PC-3 (cell line): ENCODE measurements at places on chromosomes 4 and X.

GRCh38 chr4:53959343-53960120 lies 104.9 kb downstream of the CHIC2 start:
- DNase-seq = no peak

GRCh38 chr4:56633486-56633885 lies 47.6 kb downstream of the HOPX start:
- peak; percentile 76 for DNase-seq

DNA sequence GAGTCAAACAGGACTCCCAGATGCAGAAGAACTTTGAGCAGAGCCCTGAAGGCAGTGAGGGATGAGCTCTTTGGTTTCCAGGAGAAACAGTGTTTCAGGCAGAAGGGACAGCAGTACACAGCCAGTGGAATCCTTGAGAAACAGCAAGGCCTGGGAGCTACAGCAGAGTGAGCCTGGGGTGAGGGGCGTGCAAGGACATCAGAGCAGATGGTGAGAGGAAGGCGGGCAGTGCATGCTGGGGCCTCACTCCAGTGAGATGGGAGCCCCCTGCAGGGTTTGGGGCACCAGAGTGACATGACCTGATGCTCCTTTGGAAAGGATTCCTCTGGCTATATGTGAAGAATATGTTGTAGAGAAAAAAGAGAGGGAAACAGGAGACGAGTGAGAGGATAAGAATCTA lies 98.1 kb upstream of the EGFL6 start:
- DNase-seq = no peak

GRCh38 chrX:2691543-2692220 lies 587 bp downstream of the CD99 start:
- DNase-seq = peak; percentile 46

GRCh38 chr4:1572010-1572385 lies 112.1 kb downstream of the FAM53A start:
- no peak for DNase-seq

DNA sequence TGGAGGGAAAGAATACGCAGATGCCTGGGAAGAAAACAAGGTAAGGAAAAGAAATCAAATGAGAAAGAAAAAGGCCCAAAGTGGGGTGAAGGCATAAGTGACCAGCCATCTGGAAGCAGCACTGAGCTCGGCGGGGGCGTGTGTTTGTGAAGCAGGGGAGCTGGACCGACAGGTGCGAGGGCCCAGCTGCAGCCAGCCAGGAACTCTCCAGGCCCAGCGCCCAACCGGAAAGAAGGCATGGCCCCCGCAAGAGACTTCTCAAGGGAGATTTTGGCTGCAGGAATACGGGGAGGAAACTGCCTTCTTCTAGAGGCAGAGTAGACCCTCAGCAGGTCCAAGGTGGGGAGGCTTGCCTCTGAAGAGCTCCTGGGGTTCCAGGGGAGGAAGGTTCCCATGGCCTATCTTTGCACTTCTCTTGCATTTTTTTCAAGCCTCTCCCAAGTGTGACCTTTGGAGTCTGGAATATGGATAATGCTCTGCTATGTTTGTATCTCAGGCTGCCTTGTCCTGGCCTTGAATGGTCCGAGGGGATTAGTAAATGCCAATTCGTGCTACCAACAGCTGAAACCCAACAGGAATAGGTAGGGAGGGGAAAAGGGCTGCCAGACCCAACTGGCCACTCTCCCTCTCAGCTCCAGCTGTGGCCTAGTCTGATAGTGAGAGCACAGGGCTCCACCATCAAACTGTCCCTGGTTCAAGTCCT lies 10.8 kb upstream of the CITED1 start:
- DNase-seq = no peak

DNA sequence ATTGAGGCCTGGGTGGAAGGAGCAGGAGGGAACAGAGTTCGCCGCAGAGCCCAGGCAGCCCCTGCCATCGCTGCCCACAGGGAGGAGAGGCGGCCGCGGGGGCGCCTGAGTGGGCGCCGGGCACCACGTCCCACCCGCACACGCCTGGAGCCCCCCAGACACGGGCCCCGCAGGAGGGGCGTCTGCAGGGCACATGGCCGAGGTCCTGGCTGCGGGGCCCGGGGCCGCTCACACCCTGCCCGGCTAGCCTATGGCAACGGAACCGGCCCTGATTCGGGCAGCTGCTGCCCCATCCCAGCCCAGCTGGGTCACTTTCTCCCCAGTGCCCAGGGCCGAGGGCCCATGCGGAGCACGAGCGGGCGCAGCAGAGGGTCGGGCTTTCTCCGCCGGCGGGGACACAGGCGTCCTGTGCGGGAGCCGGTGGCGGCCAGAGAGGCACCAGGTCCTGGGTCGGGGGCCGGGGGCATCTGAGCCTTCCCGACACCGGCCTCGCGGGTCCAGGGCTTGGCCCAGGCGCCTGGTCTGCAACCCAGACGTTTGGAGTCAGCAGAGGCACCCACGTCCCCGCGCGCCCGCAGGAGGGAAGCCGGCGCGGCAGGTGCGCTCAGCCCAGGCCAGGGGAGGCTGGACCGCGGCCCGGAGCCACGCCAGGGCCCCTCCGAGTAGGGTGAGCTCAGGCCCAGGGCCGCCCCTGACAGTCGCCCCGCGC lies 91.2 kb downstream of the FAM53A start:
- no peak for DNase-seq

DNA sequence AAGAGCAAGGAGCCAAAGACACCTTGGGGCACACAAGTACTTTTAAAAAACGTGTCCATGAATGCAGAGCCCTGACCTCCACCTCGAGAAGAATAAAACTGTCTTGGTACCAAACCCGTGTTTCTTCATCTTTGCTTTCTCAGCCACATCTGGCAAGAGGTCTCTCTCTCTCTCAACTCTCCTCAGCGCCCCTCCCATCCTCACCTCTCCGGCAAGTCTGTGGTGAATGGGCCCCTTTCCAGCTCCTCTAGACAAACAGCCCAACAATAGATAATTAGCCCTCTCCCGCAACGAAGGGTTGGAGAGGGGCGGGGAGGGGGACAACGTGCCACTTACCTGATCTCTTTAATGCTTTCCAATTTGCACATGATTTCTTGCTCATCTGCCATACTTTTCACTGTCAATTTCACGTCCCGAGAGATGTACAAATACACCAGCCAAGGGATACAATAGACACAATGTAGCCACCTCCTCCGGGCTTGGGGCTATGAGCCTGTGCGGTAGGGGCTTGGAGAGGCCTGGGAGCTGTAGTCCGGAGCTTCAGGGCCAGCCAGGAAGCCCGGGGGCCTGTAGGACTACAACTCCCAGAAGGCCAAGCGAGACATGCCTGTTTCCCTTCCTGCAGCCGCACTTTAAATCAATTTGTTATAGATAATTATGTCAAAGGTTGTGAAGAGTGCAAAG lies at the start of gene ZC4H2:
Gene ZC4H2, minus strand, starts transcription at position 462 of the 684 bp plus-strand sequence. Its CDS starts 73 bp downstream, at position 389.
- peak; percentile 80 for DNase-seq

DNA sequence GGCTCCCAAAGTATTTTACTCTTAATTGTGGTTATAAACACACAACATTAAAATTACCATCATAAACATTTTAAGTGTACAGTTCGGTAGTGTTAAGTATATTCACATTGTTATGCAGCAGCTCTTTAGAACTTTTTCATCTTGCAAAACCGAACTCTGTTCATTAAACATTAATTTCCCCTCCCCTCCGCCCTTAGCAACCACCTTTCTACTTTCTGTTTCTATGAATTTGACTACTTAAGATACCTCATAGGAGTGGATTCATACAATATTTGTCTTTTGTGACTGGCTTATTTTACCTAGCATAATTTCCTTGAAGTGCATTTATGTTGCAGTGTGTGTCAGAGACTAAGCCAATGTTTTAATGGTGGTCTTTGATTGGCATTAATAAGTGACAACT lies 32.6 kb downstream of the IL13RA1 start:
- no peak for DNase-seq

GRCh38 chrX:17706676-17707075 lies 30.6 kb upstream of the SCML1 start:
- peak; percentile 43 for DNase-seq

- DNase-seq = no peak
Measured at GRCh38 chr4:155564880-155565279, 101.8 kb upstream of the GUCY1A1 start.

GRCh38 chr4:87738483-87738882 lies 60.9 kb upstream of the IBSP start:
- no peak for DNase-seq

DNA sequence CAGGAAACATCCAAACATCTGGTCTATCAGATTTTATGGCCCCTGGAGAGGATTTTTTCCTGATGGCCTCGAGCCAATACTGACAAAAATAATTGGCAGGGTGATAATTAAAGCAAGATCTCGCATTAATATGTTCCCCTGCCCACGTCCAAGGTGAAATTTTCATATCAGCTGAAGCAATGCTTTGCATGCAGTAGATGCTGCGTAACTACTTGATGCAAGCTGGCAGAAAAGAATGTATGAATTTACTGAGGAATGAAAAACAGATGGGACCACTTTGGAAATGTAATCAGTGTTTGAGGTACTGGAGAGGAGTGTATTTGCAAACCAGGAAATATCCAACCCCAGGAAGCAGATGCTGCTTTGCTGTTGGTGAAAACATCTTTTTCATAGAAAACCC lies 36.8 kb upstream of the REST start:
- DNase-seq = no peak

- peak; percentile 51 for DNase-seq
Measured at GRCh38 chrX:136941396-136942337, 61.1 kb upstream of the RBMX start.

- no peak for DNase-seq
Measured at GRCh38 chrX:134251241-134251640, 14.3 kb downstream of the CCDC160 start.

GRCh38 chr4:100977746-100978397 lies 369.5 kb downstream of the PPP3CA start:
- no peak for DNase-seq

DNA sequence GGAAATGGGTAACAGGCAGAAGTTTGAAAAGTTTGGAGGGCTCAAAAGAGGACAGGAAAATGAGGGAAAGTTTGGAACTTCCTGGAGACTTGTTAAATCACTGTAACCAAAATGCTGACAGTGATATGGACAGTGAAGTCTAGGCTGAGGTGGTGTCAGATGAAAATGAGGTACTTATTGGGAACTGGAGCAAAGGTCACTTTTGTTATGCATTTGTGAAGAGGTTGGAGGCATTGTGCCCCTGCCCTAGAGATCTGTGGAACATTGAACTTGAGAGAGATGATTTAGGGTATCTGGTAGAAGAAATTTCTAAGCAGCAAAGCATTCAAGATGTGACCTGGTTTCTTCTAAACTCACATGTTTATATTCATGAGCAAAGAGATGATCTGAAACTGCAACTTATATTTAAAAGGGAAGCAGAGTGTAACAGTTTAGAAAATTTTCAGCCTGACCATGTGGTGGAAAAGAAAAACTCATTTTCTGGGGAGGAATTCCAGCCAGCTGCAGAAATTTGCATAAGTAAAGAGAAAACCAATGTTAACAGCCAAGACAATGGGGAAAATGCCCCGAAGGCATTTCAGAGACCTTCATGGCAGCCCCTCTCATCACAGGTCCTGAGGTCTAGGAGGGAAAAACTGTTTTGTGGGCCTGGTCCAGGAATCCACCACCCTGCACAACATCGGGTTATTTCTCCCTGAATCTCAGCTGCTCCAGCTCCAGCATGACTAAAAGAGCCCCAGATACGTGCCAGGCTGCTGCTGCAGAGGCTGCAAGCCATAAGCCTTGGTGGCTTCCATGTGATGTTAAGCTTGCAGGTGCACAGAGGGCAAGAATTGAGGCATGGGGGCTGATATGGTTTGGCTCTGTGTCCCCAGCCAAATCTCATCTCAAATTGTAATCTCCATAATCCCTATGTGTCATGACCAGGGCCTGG lies 632.5 kb upstream of the GNPDA2 start:
- DNase-seq = no peak

GRCh38 chr4:122673252-122673651 lies 52.4 kb upstream of the IL21 start:
- no peak for DNase-seq

GRCh38 chrX:40088803-40089540 lies 8.8 kb downstream of the BCOR start:
- DNase-seq = no peak

DNA sequence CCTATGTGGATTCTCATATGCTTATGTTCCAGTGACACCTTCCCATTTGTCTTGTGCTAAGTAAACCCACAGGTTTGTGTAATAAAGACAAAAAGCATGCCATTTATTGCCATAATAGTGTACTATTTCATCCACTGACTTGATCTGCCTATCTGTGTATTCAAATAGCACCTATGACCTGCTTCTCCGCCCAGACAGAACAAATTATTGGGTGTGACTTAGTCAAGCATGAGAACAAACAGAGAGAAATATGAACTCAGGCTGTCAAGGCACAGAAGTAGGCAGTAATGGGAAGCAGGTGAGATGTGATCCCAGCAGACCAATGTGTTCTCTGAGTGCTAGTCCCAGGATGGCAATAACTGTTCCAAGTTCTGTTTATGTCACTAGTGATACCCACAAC lies 25.4 kb downstream of the ELOVL6 start:
- peak; percentile 45 for DNase-seq

DNA sequence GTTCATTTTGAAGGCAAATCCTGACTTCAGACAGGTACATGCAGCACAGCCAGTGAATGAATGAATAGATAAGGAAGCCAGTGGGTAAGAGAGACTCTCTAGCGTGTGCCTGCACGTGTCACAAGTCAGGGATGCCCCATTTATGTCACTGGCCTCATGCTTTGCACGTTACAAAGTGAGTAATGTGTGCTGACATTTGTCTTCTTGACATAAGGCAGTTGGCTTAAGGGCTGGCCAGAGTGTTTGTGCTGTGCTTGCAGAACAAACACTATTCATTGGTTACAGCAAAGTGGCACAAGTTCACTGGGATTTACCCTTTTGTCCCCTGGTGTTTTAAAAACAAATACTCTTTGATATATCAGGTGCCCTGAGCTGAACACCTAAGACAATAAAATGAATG lies 55.9 kb downstream of the CRMP1 start:
- no peak for DNase-seq

GRCh38 chrX:71315917-71316316 lies 14.4 kb downstream of the ITGB1BP2 start:
- no peak for DNase-seq

DNA sequence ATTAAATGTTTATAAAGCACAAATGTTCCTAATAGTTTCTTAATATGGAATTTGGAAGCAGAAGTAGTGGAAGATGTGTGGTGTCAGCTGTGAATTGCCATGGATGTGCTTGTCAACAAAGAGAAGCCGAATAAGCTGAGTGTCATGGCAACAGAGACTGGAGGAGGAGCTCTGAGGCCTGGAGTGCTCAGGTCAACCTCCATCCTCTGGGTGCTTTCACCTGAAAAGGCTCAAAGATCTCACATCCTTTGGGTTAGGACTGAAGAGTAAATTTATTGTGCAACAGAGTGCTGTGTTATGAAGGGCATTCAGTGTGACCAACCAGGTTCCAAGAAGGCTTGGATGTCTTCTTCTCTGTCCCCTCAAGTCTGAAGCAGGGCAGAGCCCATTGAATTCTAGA lies 18.7 kb downstream of the SGMS2 start:
- no peak for DNase-seq

DNA sequence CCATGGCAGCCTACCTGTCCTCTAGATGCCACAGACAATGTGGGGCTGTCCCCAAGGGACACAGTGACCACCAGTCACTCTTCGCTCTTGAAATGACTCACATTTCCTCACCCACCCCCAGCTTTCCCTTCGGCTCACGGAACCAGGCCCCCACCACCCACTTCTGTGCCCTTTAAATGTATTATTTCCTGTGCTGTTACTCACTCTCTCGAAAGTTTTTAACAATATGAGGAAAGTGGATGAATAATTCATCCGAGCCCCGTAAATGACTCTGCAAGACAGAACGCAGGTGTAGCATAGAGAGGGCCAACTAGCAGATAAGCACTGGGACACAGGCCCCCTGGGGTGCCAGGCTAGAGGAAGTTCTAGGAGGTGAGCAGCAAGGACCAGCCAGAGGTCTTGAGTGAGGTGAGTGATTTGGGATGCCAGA lies 179.5 kb upstream of the TBL1X start:
- DNase-seq = peak; percentile 32

GRCh38 chr4:699816-700580 lies 5.6 kb upstream of the PCGF3 start:
- DNase-seq = no peak
